ENCODE measurements at places on chromosomes 3 and 15.

GRCh38 chr3:141796889-141797781, 33.9 kb downstream of the GRK7 start:
- DNase-seq, result peak; percentile 11

DNA sequence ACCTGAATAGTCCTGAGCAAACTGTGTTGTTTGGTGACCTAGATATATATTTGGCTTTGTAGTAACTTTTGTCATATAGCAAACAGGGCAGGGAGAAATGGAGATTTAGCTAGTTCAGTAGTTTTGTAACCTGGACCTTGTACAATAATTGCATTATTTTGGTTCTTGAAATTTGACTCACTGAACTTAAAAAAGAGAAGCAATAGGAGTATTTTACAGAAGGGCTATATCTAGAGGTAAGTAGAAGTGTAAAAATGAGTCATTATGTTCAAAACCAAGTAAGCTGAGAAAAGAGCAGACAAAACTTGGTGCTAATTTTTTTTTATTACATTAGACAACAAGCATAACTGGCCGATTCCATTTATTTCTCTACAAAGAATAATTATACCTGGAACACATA, 505.4 kb downstream of the ZIC1 start:
- no peak for DNase-seq

DNA sequence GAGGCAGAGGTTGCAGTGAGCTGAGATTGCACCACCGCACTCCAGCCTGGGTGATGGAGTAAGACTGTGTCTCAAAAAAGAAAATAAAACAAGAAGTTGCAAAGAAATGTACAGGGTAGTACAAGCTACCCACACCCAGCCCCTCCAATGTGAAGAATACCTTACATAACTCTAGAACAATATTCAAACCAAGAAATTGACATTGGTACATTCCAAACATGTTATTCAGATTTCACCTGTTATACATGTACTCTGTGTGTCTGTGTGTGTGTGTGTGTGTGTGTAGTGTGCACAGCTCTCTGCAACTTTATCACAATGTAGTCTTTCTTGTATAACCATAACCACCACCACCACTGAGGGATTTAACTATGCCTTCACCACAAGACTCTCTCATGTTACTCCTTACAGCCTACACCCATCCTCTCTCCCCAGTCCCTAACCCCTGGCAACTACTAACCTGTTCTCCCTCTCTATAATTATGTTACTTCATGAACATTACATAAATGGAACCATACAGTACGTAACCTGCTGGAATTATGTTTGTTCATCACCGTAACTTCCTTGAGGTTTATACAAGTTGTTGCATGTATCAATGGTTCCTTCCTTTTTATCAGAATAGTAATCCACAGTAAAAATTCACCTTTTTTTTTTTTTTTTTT, 16.2 kb upstream of the TJP1 start:
- DNase-seq, result no peak

- no peak for DNase-seq
Measured at GRCh38 chr15:77731067-77731466, 98.4 kb upstream of the LINGO1 start.

GRCh38 chr3:114552527-114552812, 258.6 kb downstream of the TIGIT start:
- no peak for DNase-seq

DNA sequence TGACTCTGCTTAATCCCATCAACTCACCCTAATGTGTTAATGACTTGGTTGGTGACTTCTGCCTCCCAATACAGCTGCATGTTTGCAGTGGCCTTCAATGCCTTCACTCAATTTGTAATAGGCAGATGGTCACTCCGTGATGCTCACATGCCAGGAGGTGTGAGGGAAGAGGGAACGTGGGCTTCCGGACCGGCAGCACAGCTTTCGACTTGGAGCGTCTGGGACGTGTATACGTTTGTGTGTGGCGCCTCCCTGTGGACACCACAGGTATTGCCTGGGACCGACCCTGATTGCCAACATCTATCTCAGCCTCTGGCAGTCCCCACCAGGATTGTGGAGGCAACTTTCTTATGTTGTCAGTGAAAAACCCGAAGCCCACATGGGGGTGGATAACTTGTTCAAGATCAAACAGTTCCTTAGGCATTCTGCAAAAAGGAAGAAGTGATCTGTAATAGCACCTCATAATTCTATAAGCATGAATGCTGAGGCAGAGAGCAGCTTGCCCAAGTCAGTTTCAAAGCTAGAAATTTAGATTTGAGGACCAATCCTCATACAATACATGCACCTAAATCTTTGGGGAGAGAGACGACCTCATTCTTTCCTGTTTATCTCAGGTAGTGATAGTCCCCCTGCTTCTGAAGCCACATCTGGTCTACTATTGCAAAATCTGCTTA, 16.9 kb downstream of the MRPL46 start:
- DNase-seq, result no peak
